ENCODE measurements at places on chromosomes 2 and 18. TPM values are rescaled to one million over a fixed set of nuclear protein-coding genes. Genes with fewer than 3 reads are reported as not detected.
A peak's percentile ranks its signal among the peaks of the same experiment; 100 is the strongest.

GRCh38 chr2:60989259-60989658 is 28.3 kb upstream of the PEX13 start:
- no peak for DNase-seq

Gene UPP2
- not detected for total RNA-seq

Gene CNPPD1
- 21.7 TPM for total RNA-seq

Gene SERPINB11
- 107 TPM for total RNA-seq

DNA sequence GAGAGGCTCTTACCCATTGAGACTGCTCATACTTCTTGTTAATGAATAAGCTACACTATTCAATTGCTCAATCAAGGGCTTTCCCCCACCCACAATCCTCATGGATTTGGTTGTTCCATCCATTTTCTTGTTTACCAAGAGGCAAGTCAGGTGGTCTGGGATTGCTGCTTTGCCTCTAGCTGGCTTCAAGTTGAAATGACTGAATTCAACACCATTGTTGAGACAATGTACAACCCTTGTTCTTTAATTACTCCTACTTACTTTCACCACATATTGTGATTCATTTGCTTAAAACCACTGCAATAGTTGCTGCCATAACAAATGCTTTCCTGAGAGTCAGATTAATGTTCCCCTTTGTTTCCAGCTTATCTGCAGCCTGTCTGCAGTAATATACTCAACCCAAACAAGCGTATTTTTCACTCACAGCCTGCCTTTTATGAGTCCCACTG is 532.2 kb downstream of the RIT2 start:
- no peak for DNase-seq

DNA sequence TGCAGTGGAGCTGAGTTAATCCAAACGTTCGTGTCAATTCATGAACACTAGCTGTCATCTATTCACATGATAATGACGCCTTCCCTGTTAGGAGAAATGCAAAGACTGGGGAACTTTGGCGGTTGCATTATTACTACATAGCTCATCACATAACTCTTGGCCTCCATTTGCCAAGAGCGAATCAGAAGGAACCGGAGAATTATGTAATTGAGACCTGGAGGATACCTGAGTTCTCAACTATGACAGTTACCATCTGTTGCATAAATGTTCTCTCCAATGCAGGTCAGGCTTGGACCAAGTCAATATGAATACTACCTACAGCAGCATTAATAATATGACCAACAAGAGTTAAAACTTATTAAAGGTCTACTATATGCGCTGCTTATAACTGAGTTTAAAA is 274.5 kb downstream of the CLIP4 start:
- no peak for DNase-seq

DNA sequence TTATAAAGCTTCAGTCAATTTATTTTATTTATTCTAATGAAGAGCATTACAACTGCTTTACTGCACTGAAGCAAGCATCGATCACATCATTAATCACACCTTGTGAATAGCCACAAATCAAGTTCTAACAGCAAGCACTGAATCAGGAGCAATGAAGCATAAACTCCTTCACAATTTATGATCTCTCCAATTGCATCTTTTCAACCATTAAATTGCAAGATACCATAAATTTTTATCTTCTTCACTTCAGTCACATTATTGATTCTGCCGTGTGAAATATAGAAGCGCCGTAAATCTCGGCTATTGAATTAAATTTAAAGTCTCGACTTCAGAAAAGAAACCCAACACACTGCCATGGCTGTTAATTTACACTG is 298.7 kb downstream of the CDCA7 start:
- DNase-seq, result no peak

Gene YIPF4
- total RNA-seq, result 46.5 TPM

DNA sequence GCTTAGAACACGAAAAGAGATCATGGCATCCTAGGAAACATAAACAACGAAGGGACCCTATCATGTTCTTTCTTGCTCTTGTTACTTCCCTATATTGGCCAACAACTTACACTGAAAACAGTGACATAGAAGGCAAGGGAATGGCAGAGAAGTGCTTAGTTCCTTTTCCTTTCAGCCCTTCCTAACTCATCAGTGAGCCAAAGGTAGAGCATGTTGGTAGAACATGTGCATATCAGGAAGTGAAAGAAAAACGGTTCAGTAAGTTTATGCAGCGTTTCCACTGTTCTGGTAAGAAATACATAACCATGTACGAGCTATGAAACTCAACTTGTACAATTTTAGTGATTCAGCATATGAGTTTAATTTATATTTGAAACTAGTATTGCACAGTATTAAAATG is 21.7 kb downstream of the AKAIN1 start:
- DNase-seq, result no peak

DNA sequence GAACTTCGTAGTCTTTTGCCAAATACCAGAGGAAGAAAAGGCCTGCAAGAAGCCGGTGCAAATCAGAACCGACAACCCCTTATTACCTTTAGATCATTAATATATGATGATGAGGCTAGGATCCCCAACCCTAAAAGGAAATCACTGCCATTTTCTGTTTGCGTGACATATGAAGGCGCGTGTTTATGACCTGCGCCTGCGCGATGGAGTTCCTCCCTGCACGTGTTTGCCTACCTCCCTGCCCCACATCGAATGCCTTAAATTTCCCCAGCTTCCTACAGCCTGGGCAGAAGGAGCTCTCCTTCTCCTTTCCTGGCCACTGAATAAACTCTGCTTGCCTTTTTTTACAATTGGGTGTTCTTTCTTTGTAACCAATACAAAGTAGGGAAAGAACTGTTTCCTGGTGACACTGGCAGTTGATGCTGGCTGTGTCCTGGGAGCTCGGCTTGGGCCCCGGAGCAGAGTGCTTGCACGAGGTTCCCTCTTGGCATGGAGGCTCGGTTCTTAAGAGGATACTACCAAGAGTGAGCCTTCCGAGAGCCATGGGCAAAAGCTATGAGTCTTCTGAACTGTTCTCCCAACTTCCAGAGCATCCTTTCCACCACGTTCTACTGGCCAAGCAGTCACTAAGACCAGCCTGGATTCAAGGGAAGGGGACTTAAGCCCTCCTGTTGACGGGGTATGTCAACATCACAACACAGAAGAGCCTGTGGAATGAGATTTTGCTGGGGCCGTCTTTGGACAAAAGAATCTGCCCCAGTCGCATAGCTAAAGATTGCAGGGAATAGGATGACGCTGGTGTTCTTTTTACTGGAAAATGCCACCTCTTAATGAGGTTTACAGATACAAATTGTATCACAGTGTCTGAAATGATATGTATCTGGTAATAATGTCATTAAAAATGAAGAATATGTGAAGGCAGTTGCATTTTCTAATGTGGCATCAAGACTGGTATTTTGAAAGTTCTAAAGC is 179.8 kb downstream of the SH3BP4 start:
- DNase-seq, result no peak

GRCh38 chr18:57856557-57857280 is 53.6 kb upstream of the ATP8B1 start:
- DNase-seq, result no peak

GRCh38 chr2:231181860-231182512 is 16.4 kb upstream of the ARMC9 start:
- no peak for DNase-seq

Gene FBXO48
- total RNA-seq, result 0.75 TPM

DNA sequence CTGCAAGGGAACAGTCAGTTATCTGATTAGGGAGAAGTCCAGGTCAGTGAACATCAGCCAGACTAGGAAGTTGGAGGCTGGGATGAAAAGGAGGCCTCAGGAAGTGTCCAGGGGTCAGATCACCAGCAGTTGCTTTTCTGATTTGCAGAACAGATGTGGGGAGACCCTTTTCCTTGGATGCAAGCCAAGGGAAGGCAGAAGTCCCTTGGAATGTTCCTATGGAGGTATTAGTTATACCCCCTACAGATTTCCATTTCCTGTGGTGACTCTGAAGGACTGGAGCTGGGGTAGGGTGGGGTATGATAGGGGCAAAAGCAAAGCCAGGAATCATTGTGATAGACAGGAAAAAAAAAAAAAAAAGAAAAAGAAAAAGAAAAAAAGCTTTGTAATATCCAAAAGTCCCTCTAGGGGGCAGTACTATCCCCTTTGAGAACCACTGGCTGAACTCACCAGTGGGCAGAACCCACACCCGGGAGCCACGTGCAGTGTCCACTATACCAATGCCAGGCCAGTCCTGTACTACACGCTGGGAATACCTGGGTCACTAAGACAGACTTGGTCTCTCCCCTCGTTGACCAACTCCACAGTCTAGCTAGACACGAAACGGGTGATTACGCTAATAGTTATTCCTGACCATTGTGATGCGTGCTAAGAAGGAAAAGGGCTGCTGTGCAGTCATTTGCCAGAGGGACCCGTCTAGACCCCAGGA is 7.4 kb downstream of the DYSF start:
- DNase-seq, result peak; percentile 15

DNA sequence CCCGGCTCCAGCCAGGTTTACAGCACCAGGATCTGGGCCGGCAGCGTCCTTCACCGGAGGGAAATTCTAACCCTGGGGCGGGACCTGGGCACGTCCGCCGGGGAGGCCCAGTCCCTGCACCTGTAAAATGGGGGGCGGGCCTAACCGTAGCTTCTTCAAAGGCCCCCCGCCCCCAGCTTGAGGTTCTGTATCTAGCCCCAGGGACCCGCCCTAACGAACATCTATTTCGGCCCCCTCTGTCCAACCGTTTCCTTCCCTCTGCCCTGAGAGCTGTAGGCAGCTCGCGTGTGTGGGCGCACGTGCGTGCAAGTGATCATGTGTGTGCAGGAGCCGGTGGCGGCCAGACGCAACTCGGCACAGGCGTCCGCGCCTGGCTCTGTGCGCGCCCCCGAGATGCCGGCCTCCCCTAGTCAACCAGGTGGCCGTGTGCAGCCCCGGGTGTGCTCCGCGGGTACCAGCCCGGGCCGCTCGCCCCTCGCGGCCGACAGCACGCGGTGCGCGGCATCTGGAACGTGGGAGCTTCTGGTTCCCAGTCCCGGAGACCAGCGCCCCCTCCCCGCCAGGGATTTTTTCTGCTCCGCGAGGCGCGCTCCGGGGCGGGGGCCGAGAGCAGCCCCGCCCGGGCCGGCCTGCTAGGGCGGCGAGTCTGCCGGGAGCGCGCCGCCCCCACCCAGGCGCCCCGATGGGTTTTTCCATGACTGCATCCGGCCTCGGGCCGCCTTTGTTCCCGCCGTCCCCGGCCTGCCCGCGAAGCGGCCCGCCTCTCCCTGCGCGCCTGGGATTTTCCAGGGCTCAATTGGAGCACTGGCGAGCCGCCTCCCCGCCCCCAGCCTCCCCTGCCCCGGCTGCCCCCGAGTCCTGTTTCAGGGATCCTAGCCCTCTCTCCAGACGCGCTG is 21.2 kb downstream of the TEX44 start:
- DNase-seq, result peak; percentile 49

DNA sequence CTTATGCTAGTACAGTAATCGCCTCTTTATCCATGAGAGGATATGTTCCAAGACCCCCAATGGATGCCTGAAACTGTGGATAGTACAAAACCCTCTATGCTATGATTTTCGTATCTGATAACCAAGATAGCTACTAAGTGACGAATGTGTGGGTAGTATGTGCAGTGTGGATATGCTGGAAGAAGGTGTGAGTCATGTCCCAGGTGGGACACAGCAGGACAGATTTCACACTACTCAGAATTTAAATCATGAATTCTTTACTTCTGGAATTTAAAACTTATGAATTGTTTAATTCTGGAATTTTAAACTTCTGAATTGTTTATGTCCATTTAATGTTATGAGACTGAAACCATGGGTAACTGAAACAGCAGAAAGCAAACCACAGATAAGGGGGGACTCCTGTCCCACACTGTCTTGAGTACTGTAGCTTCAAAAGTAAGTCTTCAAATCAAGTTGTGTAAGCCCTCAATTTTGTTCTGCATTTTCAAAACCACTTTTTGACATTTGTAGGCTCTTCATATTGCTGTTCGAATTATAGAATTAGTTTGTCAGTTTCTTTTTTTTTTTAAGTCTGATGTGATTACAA is 116.0 kb downstream of the LTBP1 start:
- no peak for DNase-seq

- no peak for DNase-seq
Measured at GRCh38 chr2:98554116-98554861, 54.0 kb downstream of the COA5 start.

GRCh38 chr18:23977719-23978483 is 36.7 kb upstream of the TTC39C start:
- no peak for DNase-seq

Gene VSNL1
- total RNA-seq, result not detected

Measured in NCI-H460 (cell line).